ENCODE measurements at places on chromosomes 7 and 10.

GRCh38 chr7:2084331-2084730, 148.4 kb downstream of the MAD1L1 start:
- ATAC-seq: no peak

DNA sequence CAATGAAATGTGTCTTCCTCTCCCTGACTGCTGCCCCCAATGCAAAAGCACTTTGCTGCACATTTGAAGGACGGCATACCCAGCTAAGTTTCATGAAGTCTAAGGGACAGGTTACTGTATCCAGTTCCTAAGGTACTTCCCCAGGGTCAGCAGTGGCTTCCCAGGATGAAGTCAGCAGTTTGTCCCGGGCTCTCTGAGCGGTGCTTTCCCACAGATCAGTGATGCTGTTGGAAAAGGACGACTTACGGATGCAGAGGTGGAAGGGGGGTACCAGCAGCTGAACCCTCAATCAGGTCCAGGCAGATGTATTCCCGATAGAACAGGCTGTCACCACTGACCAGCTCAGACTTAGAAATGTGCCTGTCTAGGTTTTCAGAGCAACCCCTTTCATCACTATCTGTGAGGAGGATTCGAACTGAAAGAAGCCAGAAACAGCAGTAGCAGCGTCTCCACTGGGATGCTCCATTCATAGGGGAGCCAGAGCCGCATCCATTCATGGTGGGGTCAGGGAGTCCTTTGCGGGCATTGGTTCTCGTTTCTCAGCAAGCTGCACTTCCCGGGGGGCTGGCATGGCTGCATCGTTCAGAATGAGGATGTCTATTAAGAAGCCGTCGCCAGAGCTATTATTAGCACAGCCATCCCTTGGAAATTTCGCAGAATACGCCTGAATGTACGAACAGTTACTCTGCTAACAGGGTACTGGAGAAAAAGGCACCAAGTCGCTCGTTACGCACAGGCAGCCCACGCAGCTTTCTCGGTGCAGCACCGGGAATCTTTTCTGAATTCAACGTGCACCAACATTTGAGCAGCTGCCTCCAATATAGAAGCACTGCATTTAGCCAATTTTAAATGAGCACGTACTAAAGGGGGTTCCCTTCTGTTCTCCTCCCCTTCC, 303.7 kb downstream of the PRPF18 start:
- no peak for ATAC-seq

DNA sequence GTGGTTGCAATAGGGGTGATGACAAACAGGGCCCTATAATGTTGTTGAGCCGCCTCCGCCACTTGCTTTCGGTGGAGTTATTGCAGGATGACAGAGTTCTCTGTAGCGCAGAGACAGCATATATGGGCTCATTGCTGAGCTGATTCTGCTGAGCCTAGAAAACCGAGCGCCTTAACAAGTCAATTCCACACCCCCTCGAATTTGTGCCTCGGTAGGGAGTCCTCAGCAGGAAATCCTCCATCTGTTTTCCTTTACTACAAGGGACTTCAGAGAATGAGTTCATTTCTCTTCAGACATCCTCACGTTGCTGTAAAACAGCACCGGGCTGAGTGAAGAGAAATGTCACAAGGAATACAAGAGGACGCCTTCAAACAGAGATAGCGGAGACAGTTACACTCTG, 90.7 kb upstream of the KIAA1217 start:
- no peak for ATAC-seq

DNA sequence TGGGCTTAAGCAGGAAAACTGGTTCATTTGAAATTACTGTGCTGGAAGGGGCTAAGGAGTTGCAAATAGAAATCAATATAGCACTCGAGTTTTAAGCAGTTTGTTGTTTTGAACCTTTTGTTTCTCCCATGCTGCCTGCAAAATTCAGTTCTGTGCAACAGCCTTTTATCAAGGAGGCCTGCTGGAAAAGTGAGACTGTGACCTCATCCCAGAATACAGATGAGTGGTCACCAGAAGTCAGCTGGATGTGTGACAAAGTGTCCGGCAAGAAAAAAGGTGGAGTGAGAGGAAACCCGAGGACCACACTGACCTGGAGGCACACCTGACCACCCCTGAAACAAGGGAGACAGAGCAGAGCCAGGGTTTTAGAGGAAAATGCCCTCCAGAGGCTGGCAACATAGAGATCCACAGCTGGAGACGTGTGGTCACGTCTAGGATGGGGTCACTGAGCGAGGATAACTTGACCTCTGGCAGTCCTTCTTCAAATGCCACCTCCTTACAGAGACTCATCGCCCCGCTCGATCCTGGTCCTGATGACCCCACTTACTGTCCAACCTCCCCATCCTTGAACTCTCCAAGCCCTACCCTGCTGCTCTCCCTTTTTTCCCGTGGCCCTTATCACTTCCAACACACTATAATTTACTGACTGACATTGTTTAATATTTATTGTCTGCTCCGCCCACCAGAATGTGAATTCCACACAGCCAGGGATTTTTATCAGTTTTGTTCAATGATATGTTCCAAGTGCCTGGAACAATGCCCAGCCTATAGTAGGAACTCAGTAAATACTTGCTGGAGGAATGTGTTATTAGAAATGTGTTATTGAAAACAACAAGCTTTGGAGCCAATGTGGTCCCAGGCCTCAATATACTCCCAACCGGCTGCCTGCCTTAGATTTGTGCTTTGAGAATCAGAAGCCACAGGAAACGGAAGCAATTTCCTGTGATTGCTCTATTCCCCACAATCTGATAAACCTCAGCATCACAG, 243.8 kb downstream of the GLI3 start:
- ATAC-seq: no peak

All from activated T-helper 17 cell treated with anti-CD3 and anti-CD28 coated beads, Interleukin-2, amount 50 U/mL, for 72 hours (primary cell).